ENCODE measurements at places on chromosomes 3 and 15.

GRCh38 chr3:55501905-55502304 is 14.8 kb upstream of the WNT5A start:
- peak; percentile 71 for DNase-seq

GRCh38 chr15:67537771-67538170 is 4.7 kb upstream of the MAP2K5 start:
- no peak for DNase-seq

DNA sequence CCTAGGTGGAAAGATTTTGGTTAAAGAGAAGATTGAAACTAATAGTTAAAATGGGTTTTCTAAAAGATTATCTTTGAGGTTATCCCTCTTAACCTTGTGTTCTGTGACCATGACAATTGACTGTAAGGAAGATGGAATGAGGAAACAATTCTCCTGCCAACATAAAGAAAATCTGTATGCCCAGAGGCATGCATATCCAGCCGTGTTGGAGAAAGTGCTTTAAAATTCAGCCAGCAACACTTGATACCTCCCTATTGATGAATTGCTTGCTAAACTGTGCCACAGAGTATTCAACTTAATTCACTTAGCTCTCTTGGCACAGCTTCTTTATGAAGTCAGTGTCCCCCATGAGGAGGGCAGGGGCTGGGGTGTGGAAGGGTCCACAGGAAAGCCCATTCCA is 203.5 kb downstream of the UBE2E2 start:
- DNase-seq, result no peak

DNA sequence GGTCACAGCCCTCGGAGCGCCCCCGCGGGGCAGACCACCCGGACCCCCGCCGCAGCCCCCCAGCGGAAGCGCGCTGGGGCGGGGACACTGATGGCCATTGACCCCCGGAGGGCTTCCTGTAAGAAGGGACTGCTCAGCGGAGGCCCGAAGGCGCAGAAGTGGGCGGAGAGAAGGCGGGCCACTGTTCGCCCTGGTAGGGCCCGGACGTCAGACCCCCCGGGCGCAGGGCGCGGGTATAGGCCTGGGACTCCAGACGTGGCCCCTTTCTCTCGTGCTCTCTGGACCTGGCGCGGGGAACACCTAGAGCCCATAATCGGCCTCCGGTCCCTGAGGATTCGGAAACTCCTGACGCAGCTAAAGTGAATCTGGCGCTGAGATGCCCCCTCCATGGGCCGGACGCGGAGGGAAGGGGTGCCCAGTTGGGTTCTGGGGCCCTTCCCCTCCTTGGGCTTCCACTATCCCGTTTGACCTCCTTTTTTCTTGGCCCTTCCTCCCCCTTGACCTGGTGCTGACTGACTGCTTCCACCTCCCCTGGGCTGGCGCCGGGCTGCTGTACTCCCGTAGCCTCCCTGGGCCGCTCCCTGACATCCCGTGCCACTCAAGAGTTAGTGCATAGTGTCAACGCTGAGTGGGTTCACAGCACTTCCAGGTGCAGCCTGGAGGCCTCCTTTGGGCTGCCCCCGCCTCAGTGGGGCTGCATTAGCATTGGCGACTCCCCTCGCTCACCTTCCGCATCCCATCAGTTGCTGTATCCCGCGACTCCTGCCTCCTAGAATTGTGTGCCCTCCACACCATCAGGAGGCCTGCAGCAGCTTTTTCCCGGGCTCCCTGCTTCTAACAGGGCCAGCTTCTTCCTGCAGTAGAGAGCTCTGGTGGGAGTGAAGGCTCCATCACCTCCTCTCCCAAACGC is 694 bp downstream of the ABTB1 start:
- DNase-seq, result peak; percentile 51

GRCh38 chr3:16063603-16064002 is 110.9 kb upstream of the GALNT15 start:
- no peak for DNase-seq

- DNase-seq, result no peak
These were observed 79.3 kb downstream of the CGGBP1 start for GRCh38 chr3:87979527-87979926.

GRCh38 chr15:70531576-70531975 is 231.8 kb downstream of the UACA start:
- DNase-seq, result no peak

DNA sequence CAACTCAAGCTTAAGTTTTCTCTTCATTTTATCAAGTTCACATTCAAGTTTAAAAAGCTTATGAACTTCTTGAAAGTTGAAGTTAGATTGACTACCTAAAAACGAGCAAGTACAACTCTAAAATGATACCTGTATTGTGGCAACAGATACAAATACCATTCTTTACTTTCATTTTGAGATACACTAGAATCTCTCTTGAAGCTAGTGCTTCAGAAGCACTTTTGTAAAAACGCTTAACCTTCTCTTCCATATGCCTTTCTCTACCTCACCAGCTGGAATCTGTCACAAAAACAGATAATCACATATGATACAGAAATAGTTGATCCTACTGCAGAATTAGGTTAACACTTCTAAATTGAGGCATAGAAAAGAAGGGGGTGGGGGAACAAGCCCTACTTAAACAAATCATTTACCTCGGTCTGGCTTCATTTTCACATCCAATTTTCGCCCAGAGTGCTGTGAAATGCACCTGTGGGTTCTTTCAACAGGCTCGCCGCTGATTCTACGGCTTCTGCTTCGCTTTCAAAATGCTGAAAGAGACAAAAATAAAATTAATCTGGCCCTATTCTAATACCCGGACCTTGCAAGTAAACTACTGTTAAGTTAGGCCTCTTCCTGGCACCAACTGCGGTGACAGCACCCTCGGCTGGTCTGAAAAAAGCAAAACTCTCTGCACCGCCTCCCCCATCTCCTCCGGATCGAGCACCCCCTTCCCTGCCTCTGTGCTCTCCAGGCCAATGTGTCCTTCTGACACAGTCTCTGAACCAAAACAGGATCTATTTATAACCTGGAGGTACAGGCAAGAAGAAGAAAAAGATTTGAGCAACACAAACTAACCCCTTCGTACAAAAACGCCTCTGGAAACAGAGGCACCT is 1.4 kb downstream of the ATOSA start:
- DNase-seq, result peak; percentile 49

GRCh38 chr3:132625613-132626012 is 28.5 kb downstream of the ACKR4 start:
- no peak for DNase-seq

DNA sequence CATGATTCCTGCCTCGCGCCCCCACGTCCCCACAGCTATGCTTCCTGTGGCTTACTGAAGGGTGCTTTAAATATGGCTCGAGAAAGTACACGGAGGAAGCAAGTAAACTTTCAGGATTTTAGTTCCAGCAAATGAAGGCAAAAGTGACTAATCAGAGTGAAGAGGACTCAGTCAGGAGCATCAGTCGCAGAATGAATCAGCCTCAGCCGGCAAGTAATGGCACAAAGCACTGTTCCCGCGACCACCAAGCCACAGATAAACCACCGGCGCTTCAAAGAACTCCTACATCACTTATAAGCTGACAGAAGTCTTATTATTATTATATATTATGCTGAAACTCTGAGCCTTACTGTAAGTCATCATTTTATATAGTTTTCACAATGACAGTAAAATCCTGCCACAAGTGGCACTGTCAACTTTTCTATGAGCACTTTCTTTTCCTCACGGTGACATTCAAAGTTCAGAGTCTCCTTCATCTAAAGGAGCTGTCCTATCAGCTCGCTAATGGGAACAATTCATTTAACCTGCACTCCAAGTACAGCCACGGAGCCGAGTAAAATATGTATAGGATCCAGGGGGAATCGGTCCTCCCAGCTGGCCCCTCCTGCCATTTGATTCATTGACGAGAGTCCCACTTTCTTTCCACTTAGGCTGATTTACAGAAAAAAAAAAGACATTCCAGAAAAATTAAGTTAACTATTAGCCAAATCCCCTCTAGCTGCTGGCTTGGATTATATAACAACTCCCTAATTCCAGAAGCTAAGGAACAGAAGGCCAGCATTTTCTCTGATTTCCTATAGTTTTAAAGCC is 217.0 kb upstream of the ICE2 start:
- peak; percentile 48 for DNase-seq

DNA sequence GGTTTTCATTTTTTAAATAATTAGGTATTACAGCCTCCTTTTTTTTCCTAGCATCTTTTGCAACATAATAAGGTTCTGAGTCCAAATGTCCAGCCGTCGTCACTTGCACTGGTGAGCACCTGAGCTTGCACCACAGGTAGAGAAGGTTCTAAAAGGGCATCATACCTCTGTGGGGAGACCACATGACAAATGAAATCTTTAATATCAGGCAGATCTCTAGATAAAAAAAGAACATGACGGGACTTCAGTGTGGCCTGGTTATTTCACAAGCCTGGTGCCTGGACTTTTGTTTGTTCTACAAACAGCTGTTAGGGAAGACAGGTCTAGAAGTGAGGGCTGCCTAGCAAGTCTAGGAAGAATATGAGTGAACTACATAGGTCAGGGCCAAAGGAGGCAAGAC is 3.6 kb downstream of the ZBED2 start:
- no peak for DNase-seq

GRCh38 chr15:83446904-83447709 is at the start of gene SH3GL3:
Gene SH3GL3 (plus strand): TSS chr15:83447341. CDS start chr15:83447534, 193 bp downstream.
- peak; percentile 70 for DNase-seq

DNA sequence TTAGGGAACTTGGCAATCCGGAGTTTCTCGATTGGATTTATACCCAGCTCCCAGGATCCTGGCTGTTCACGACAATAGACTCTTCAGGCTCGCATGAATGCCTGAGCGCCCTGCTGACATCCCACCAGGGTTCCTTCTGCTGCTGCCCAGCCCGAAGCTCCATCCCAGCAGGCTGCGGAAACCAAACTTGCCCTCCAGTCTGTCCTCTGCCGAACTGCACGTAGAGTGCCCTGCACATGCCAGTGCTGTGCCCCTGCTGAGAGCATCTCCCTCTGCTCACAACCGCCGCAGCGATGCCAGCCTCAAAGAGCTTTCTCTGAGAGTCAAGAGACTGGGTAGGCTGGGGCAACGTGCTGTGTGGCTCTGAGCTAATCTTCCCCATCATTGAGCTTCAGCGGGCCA is 6.9 kb downstream of the ADAMTS7 start:
- no peak for DNase-seq

- peak; percentile 90 for DNase-seq
These were observed at the start of gene LRRC58 for GRCh38 chr3:120348991-120349854. Gene LRRC58 (minus strand): TSS chr3:120349354. CDS start chr3:120349243, 111 bp downstream.

DNA sequence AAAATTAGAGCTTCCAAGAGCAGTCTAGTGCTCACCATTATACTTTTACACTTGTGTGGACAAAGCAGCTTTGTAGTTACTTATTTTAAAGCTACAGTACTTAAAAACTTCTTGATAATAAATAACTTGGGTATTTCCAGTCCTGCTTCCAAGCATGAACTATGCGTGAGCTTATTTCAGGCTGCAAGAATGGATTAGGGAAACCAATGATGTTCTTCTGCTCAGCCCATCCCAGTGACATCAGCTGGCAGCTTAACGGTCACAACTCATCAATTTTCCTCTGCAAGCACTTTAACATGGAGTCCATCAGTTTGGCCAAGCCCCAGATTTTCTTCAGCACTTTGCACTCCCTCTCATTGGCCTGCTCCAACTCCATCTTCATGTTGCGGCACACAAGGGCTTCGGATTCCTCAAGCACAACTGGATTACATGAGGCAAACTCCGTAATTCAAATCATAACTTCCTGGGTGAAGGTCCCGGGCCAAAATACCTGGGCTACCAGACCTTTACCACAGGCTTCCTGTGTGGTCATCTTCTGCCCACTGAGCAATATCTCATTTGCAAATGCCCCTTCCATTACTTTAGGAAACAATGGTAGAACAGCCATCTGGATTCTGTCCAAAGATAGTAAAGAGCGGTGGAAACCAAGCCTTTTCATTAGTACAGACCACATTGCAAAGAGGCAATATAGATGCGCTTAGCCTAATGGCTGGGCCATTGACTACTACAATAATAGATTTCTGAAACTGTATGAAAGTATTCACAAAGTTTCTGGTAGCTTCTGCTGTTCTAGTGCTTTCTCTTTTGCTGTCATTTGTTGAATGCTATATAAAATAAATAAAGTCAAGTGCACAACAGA is 87.5 kb upstream of the DAZL start:
- no peak for DNase-seq

DNA sequence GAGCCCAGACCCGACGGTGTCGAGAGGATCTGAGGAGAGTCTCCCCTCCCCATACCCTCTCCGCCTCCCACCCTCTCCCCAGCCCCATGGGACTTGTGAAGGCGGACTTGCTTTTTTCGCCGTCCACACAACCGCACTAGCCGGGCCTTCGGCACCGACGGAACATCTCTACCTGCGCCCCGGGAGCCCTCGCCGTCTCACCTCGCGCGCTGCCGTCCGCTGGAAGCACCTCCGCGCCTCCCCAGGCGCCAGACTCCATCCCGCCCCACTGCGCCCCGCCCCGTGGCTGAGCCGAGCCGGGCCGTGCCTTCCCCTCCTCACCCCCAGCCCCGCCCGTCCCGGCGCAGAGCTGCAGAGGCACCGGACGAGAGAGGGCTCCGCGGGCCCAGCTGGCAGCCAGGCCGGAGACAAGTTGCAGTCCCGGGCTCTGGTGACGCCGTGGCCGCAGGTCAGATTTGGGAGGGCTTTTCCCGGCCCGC is at the start of the genes DUOX1 and DUOXA1:
TSS of gene DUOX1 (plus strand) at position 344 of the 479 bp plus-strand sequence. CDS start 1,973 bp downstream, outside the sequence.
TSS of gene DUOXA1 (minus strand) at position 229 of the 479 bp plus-strand sequence. CDS start 6,865 bp downstream, outside the sequence.
- DNase-seq, result no peak

GRCh38 chr15:44219073-44219472 is 24.0 kb upstream of the FRMD5 start:
- no peak for DNase-seq

Data from fibroblast of upper back skin (primary cell).